ENCODE measurements at places on chromosomes 2 and 18.

- DNase-seq, result peak; percentile 28
Measured at GRCh38 chr2:152861349-152861942, 143.0 kb downstream of the ARL6IP6 start.

DNA sequence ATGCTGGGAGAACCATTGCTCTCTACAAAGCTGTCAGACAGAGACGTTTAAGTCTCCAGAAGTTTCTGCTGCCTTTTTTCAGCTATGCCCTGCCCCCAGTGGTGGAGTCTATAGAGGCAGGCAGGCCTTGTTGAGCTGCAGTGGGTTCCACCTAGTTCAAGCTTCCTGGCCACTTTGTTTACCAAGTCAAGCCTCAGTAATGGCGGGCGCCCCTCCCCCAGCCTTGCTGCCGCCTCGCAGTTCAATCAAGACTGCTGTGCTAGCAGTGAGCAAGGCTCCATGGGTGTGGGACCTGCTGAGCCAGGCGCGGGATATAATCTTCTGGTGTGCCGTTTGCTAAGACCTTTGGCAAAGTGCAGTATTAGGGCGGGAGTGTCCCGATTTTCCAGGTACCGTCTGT lies 52.7 kb upstream of the SCYGR2 start:
- peak; percentile 11 for DNase-seq

GRCh38 chr18:77470569-77471413 lies 221.1 kb downstream of the GALR1 start:
- DNase-seq, result no peak

DNA sequence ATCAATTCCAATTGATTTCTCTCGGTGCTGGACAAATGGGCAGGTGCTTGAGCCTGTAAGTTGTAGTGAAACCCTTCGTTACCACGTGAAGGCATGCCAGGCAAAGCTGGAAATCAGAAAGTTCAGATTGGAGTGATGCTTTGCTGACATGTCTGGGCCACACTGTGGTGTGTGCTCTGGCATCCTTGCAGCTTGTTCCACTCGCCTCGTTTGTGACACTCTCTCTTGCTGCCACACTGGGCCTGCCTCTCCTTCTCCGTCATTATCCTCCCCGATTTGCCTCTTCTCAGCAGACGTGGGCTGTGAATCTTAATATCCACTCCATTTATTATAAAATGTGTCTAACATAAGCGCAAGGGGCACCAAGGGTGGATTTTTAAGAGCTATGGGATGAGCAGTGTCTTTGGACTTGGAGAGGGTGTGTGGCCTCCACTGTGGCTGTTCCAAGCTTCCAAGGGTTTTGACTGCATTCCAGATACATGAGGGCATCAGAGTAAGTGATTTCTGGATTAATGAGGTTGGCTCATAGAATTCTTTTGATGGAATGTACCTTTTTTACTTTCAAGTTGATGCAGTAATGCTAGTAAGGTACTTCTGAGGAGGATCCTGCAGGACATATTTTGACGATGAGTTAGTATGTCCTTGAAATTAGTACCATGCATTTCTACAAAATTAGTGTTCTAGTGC lies 238.8 kb downstream of the TPGS2 start:
- DNase-seq, result no peak

- DNase-seq, result no peak
Measured at GRCh38 chr2:120883607-120884440, 148.2 kb downstream of the GLI2 start.

GRCh38 chr2:264493-265468 lies at the start of gene ACP1:
TSS of gene ACP1 (plus strand) at chr2:264947. CDS start at chr2:264965, 18 bp downstream.
- peak; percentile 97 for DNase-seq

DNA sequence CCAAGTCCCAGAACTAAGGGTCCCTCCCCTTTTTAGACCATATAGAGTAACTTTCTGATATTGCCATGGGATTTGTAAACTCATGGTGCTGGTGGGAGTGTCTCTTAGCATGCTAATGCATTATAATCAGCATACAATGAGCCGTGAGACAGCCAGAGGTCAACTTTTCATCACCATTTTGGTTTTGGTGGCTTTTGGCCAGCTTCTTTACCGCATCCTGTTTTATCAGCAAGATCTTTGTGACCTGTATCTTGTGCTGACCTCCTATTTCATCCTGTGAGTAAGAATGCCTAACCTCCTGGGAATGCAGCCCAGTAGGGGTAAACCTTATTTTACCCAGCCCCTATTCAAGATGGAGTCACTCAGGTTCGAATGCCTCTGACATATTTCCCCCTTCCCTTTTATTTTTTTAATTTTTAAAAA lies 148.2 kb downstream of the PHLPP1 start:
- DNase-seq, result no peak

DNA sequence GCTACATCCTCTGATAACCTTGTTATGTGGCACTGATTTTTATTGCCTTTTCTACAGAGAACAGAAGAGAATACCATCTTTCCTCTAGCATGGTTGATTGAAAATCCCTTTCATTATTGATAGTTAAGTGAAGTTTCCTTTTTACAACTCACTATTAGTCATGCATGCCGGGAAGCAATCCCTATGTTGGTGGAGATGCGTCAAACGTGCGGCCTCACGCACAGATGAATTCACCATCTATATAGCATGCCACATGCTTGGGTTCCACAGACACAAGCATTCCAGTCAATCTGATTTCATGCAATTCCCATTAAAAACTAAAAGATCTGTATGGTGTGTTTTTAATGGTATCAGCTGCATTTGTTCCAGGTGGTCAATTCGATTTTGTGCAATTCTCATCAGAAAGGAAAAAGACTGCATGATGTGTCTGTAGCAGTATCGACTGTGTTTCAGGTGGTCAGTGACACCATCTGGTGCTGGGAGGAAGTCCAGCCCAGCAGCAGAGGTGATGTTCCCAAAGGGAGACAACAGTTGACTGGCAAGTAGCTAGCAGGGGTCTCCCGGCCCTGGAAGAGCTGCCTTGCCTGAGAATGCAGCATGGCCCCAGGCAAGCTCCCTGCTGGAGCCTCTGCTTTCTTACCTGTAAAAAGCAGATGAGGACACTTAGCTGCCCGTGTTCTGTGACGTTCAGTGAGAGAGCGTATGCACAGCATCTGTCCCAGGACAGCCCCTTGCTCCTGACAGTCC lies 151.3 kb upstream of the NCK2 start:
- DNase-seq, result no peak

- no peak for DNase-seq
Measured at GRCh38 chr2:201942531-201942930, 91.1 kb upstream of the FZD7 start.

GRCh38 chr2:162091325-162092007 lies 17.5 kb upstream of the DPP4 start:
- no peak for DNase-seq

- no peak for DNase-seq
Measured at GRCh38 chr2:154452471-154452870, 246.0 kb upstream of the KCNJ3 start.

DNA sequence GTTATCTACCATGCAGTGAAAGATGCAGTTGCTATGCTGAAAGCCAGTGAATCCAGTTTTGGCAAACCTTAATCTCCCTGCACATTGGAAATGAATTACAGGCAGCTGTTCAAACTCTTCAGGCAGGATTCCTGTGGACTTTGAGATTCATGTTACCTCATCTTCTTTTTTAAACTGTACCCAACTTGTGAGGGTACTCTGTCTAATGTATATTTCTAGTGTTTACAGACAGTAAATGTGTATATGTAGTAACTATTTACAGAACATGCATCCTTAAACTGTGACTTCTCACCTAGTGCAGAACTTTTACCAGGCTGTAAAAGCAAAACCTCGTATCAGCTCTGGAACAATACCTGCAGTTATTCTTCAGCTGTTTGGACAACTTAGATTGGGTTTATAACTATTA lies 50.9 kb downstream of the KDM3A start:
- no peak for DNase-seq

GRCh38 chr2:207236156-207236935 lies 70.6 kb upstream of the KLF7 start:
- no peak for DNase-seq

- no peak for DNase-seq
Measured at GRCh38 chr2:206324869-206325268, 50.4 kb downstream of the ZDBF2 start.

- DNase-seq, result no peak
Measured at GRCh38 chr2:18690342-18690741, 101.0 kb upstream of the NT5C1B start.

- DNase-seq, result no peak
Measured at GRCh38 chr2:208172125-208172524, 8.7 kb upstream of the CRYGA start.

DNA sequence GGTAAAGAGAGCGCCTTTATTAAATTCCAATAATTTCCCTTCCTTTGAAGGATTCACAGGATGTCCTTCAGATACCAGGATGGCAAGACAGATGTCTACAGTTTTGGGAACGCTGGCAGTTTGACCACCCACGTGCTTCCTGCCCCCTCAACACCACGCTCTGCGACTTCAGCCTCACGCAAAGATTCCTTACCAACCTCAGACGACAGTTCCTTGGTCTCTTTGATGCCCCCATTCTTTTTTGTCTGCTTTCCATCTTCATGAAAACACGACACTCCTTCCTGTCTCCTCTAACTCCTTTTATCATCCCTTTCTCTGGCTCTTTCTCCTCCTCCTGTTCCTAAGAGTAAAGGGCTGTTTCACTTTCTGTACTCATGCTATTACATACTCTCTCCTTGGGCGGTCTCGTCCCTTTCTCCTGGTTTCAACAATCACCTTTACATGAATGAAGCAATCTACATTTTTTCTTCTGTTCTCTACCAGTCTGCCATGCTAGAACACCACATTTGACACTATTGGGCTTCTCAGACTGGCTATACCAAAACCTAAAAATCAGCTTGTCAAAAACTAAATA lies 189.9 kb upstream of the PGAP1 start:
- DNase-seq, result no peak

- no peak for DNase-seq
Measured at GRCh38 chr2:225471039-225471438, 71.5 kb downstream of the NYAP2 start.

DNA sequence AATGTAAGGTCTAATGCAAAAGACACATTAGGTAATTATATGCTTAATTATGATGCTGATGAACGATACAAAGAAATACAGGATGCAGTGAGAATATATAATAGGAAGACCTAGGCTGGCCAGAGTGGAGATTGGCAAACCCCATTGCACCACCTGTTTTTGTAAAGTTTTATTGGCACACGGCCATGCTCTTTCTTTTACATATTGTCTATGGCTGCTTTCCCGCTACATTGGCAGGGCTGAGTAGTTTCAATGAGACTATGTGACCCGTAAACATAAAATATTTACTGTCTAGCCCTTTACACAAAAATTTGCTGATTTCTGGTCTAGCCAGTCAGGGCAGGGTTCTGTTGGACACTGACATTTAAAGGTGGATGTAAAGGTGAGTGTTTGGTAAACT lies 5.4 kb downstream of the SEC11C start:
- no peak for DNase-seq

GRCh38 chr2:8196316-8196715 lies 485.5 kb upstream of the ID2 start:
- DNase-seq, result no peak

DNA sequence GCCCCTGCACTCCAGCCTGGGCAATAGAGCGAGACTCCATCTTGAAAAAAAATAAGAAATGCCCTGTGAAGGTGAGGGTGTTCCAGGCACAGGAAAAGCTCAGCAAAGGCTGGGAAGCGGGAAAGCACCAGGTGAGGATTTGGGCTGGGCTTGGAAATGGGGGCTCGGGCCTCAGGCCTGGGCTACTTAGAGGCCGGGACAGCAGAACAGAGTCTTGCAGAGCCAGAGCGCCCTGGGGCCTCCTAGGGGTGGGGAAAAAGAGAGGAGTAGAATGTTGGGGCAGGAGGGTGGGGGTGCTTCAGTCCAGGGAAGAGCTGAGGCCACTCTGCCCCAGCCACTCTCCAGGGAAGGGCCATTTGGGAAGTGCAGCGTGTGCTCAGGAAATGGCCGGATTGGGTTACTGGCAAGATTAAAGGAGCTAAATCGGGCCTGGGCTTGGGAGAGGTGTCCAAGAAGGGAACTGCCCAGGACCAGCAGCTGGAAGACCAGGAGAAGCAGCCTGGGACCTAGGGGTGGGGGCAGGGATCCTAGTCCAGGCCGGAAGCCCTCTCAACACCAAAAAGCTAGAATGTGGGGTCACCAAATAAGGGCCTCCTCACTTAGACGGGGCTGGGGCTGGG lies 13.8 kb upstream of the DES start:
- no peak for DNase-seq

GRCh38 chr18:22233266-22233665 lies 63.9 kb downstream of the GATA6 start:
- no peak for DNase-seq

- DNase-seq, result peak; percentile 31
Measured at GRCh38 chr2:143513081-143513480, 383.9 kb downstream of the ARHGAP15 start.

DNA sequence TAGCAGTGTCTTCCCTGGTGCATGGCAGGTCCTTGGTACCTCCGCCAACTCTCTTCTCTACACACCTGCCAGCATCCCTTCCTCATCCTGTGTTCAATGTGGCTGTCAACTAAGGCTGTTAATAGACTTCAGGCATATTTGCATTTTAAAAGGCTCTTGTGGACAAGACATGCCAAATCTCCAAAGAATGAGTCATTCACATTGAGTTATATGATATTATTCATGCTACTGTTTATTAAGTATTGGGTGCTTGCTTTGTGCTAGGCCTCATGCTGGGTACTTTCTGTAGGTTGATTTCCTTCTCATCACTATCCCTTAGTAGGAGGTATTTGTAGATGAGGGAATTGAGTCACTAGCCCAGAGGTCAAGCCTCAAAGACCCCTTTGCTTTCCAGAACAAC lies 5.2 kb downstream of the MYO1B start:
- no peak for DNase-seq

DNA sequence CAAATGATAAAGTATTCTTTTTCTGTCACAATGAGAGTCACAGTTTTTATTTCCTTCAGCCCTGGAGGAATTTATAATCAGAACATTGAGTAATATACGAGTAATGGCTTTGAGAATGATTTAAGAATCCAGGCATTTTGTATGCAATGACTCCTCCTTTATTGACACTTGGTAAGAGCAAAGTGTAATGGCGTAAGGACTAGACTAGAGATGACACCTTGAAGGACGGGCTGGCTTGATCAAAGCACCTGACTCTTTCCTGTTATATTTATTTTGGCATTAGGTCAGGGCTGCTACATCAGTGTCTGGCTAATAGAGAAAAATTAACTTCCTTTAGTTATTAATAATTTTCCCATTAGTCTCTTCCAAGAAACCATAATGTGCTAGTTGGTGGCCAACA lies 482.4 kb upstream of the GCFC2 start:
- DNase-seq, result no peak

DNA sequence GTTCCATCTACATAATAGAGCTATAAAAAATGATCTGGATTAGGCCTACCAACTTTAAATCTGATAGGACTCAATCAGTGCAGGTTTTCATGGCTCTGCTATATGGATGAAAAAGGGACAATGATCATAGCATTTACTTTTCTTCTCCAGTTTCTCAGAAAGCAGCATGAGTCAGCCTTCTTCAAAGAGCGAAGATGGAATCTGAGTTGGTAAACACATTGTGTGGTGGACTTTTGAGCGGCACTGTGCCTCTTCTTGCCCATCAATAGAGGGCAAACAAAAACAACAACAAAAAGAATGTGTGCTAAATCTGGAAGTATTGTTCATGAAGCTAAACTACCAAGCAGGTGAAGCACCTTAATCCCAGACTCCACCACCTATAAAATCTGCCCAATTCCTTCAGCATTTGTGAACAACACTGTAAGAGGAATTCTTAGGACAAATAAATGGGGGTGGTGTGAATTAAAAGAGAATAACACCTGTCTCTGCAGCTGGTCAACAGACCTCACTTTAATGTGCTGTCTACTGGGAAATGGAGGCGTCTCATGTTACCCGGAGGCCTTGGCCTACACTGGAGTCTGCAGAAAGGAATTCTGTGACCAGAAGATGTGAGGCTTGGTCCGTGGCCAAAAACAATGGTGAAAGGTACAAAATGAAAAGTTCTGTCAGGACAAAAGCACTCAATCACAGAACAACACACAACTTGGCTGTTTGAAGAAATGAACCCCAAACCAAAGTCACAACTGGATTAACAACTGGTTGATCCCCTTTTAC lies 609.0 kb downstream of the IRS1 start:
- no peak for DNase-seq
